ENCODE measurements at places on chromosomes 2 and 18. TPM values are rescaled to one million over a fixed set of nuclear protein-coding genes. Genes with fewer than 3 reads are reported as not detected.

- H3K4me3 ChIP-seq: no peak overlapping the region
- no peaks in the 10 kb centered on the region for H3K27me3 ChIP-seq
- H3K4me1 ChIP-seq: peaks cover 11% of the 10 kb centered on the region
- no peak for DNase-seq
These were observed 56.8 kb upstream of the HS6ST1 start for GRCh38 chr2:128375454-128375853.

DNA sequence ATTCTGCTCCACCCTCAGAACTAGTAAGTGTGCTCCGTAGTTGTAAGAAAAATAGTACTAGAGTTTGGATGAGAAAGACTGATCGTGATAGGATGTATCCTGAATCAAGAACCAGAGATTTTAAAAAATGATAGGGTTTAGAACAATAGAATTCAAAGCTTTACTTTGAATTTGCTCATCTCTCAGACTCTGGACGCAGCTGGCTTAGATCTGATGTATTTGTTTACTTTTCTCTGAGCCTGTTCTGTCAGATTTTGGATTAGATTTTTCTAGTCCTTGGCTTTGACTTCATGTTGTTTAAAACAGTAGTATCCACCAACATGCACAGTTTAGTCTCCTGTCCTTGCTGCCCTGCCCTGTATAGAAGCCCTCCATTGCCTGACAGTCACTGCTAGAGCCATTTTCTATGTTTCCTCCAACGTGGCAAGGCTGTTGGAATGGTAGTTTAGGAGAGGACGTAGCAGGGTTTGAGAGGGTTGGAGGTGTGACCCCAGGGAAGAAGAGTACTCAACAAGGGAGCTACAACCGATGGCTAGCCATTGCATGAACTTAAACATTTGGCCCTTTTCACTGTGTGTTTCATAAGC lies 92.4 kb downstream of the MYO3B start:
- no peak overlapping the region for H3K27ac ChIP-seq
- no peaks in the 10 kb centered on the region for H3K27me3 ChIP-seq
- no peaks in the 10 kb centered on the region for H3K4me1 ChIP-seq

DNA sequence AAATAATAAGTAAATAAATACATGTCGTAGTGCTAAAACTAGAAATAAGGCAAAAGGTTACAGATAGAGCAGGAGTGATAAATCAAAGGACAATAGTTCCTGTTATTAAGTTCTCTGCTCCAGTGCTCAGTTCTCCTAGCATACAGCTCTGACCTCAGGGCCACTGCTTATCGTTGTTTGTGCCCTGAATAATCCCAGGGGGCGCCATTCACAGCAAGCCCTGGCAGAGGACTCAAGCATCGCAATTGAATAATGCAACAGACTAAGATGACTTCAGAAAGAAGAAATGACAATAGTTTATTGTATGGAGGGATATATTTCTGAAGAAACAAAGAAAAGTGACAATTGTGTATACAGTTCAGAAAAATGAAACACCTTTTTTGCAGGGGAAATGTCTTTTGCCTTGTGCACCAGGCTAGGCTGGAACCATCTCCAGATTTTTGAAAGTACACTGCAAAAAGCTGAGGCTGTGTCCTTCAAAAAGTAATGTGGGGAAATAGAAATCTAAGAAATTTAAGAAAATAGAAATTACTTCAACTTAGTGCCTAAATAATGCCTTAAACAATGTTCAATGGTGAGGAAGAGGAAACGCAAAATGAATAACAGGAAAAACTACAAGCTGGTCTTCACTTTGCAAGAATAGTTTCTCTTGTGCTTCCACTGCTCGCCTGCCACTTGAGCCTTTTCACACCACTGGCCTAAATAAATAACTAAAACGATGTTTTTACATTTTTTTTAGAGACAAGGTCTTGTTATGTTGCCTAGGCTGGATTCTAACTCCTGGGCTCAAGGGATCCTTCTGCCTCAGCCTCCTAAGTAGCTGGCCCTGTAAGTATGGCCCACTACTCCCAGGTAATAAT lies 19.0 kb upstream of the CCNYL1 start:
- DNase-seq: peak; percentile 37
- no peak overlapping the region for H3K4me3 ChIP-seq
- H3K4me1 ChIP-seq: no peaks in the 10 kb centered on the region
- H3K36me3 ChIP-seq: no peaks in the 10 kb centered on the region
- H3K27me3 ChIP-seq: no peaks in the 10 kb centered on the region
- no peak overlapping the region for H3K27ac ChIP-seq

DNA sequence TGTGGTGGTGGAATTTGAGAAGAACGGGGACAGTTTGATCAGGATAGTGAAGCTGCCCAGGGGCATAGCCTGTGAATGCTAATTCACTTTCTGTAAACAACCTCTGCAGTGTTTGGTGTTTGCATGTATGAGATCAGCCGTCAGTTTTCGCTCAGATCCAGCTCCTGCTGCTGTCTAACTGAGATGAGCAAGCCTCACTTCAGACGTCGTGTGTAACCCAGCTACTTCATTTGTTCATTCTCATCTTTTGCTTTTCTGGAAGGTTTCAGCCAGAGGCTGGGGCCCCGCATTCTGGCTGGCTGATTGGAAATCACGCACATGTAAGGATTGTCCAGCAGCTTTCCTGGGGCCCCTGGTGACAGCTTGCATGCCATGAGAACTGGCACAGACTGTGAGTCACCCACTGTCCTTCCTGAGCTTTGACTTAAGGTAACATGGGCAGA lies 48.9 kb downstream of the LDLRAD4 start:
- H3K36me3 ChIP-seq: no peaks in the 10 kb centered on the region
- H3K27ac ChIP-seq: no peak overlapping the region
- no peaks in the 10 kb centered on the region for H3K27me3 ChIP-seq
- H3K4me1 ChIP-seq: peaks cover 49% of the 10 kb centered on the region
- H3K4me3 ChIP-seq: no peak overlapping the region

GRCh38 chr18:23226391-23226790 lies 91.1 kb downstream of the CABLES1 start:
- no peak overlapping the region for H3K27ac ChIP-seq
- no peaks in the 10 kb centered on the region for H3K27me3 ChIP-seq
- H3K36me3 ChIP-seq: no peaks in the 10 kb centered on the region

- DNase-seq: no peak
- H3K4me1 ChIP-seq: no peaks in the 10 kb centered on the region
- no peaks in the 10 kb centered on the region for H3K27me3 ChIP-seq
- no peaks in the 10 kb centered on the region for H3K36me3 ChIP-seq
- H3K4me3 ChIP-seq: no peak overlapping the region
These were observed 26.6 kb downstream of the SERTAD2 start for GRCh38 chr2:64626963-64627760.

GRCh38 chr18:28063271-28063761 lies 113.6 kb downstream of the CDH2 start:
- H3K4me3 ChIP-seq: no peak overlapping the region
- DNase-seq: no peak
- H3K27ac ChIP-seq: no peak overlapping the region
- H3K27me3 ChIP-seq: no peaks in the 10 kb centered on the region
- no peaks in the 10 kb centered on the region for H3K36me3 ChIP-seq
- H3K4me1 ChIP-seq: no peaks in the 10 kb centered on the region

GRCh38 chr2:108918941-108919341 lies 70.1 kb downstream of the EDAR start:
- DNase-seq: no peak
- no peaks in the 10 kb centered on the region for H3K36me3 ChIP-seq
- no peak overlapping the region for H3K27ac ChIP-seq

GRCh38 chr2:216179015-216179414 lies 69.9 kb downstream of the XRCC5 start:
- H3K4me1 ChIP-seq: peaks cover 19% of the 10 kb centered on the region
- no peak for DNase-seq
- no peak overlapping the region for H3K27ac ChIP-seq

GRCh38 chr2:102278720-102279390 lies 32.5 kb upstream of the IL1RL1 start:
- no peak overlapping the region for H3K4me3 ChIP-seq
- H3K4me1 ChIP-seq: peaks cover 17% of the 10 kb centered on the region
- H3K27me3 ChIP-seq: no peaks in the 10 kb centered on the region
- DNase-seq: no peak
- no peak overlapping the region for H3K27ac ChIP-seq
- H3K36me3 ChIP-seq: no peaks in the 10 kb centered on the region

DNA sequence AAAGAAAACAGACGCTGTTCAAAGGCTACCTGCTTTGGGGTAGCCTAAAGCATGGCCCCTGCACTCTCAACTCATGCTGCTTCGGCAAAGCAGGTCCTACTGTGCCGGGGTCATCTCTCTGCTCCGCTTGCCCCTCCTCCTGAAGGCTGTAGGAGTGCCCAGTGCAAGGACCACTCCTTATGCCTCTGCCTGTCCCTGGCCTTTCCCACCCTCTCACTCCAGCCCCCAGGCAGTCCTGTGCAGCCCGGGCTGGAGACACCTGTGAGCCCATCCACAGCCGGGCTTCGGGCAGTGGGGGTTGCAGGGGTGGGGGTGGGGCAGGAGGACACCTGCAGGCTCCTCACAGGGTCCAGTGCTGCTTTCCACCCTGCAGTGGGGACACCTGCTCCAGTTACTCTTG lies 69.1 kb downstream of the ACKR3 start:
- no peaks in the 10 kb centered on the region for H3K27me3 ChIP-seq
- H3K4me1 ChIP-seq: no peaks in the 10 kb centered on the region
- no peak overlapping the region for H3K4me3 ChIP-seq
- no peak overlapping the region for H3K27ac ChIP-seq

GRCh38 chr2:211822686-211823335 lies 715.8 kb downstream of the ERBB4 start:
- H3K36me3 ChIP-seq: no peaks in the 10 kb centered on the region
- H3K27me3 ChIP-seq: no peaks in the 10 kb centered on the region

DNA sequence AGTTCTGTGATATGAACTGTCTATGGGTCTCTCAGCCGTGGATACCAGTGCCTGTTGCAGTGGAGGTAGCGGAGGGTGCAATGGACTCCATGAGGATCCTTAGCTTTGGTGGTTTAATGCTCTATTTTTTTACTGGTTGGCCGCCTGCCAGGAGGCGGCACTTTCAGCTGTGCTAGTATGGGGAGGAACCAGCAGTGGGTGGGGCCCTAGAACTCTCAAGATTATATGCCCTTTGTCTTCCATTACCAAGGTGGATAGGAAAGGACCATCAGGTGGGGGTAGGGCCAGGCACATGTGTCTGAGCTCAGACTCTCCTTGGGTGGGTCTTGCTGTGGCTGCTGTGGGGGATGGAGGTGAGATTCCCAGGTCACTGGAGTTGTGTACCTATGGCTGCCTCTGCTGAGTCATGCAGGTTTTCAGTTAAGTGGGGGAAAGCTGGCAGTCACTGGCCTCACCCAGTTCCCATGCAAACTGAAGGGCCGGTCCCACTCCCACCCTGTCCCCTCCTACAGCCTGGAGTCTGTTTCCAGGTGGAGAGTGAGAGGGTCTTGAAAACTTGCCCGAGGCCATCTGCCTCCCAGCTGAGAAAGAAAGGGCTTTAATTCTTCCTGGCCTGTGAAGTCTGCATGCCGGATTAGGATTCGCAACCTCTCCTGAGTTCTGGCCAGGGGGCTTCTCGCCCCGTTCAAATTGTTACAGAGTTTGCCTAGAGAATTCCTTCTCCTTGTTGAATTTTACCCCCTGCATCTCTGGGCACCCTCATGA lies 14.5 kb downstream of the KCNS3 start:
- no peaks in the 10 kb centered on the region for H3K4me1 ChIP-seq
- H3K36me3 ChIP-seq: no peaks in the 10 kb centered on the region
- H3K27ac ChIP-seq: no peak overlapping the region

DNA sequence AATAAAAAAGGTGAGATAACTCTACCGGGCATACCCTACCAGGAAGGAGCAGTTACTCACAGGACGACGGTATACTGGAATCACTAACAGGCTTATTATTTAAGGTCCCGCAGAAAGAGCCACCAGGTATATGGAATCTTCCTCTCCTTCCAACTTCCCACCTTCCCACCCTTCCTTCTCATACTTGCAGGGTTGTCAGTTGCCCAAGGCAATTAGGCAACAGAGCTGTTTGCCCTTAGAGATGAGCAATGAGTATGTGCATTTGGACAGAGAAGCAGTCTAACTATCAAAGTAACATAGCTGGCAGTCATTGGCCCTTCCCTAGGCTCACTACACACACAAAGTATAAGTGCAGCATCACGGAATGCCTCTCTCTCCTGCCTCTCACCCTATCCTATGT lies 32.1 kb upstream of the EVA1A start:
- H3K36me3 ChIP-seq: no peaks in the 10 kb centered on the region
- DNase-seq: no peak

DNA sequence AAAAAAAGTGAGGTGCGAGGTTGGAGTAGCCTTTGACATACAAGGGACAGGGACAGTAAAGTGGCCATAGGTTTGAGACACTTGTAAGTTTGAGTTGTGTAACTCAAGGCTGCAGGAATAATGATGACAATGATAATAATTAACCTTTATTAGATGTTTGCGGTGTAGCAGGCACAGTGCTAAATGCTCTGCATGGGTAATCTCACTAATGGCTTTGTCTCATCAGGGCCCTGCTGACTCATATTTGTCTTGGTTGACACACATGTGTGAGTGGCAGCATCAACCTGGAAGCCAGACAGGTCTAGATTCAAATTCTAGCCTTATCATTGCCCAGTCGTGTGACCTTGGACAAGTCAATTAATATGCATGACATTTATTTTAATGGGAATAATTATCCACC lies 126.2 kb downstream of the FSHR start:
- no peaks in the 10 kb centered on the region for H3K27me3 ChIP-seq
- no peak for DNase-seq
- no peak overlapping the region for H3K27ac ChIP-seq
- H3K4me1 ChIP-seq: no peaks in the 10 kb centered on the region
- no peak overlapping the region for H3K4me3 ChIP-seq
- no peaks in the 10 kb centered on the region for H3K36me3 ChIP-seq

- no peak overlapping the region for H3K4me3 ChIP-seq
- H3K27me3 ChIP-seq: no peaks in the 10 kb centered on the region
- H3K36me3 ChIP-seq: no peaks in the 10 kb centered on the region
- H3K27ac ChIP-seq: no peak overlapping the region
These were observed 22.5 kb upstream of the PLEKHM3 start for GRCh38 chr2:208047840-208048239.

GRCh38 chr2:160125828-160126227 lies 63.4 kb upstream of the PLA2R1 start:
- H3K36me3 ChIP-seq: no peaks in the 10 kb centered on the region
- no peak overlapping the region for H3K27ac ChIP-seq
- no peaks in the 10 kb centered on the region for H3K27me3 ChIP-seq

The C2orf80 gene
- total RNA-seq: not detected

The LINC00305 gene
- not detected for total RNA-seq

The L3MBTL4 gene
- total RNA-seq: 0.53 TPM

The IL1A gene
- total RNA-seq: not detected

The ECEL1 gene
- total RNA-seq: not detected

The DTNB gene
- 42.1 TPM for total RNA-seq

The GKN2 gene
- not detected for total RNA-seq

The TLX2 gene
- 0.53 TPM for total RNA-seq

The RBM44 gene
- total RNA-seq: 0.61 TPM

Measured in CD4-positive, alpha-beta memory T cell (primary cell).